ENCODE measurements at places on chromosomes 12 and 14. TPM values are rescaled to one million over a fixed set of nuclear protein-coding genes. Genes with fewer than 3 reads are reported as not detected.

Gene MYO1A
- 0.64 TPM for total RNA-seq

Gene SLC25A47
- not detected for total RNA-seq

Gene RIMBP2
- 3.4 TPM for total RNA-seq

Gene CSRP2
- total RNA-seq: 10.1 TPM

Gene STAC3
- total RNA-seq: 3.0 TPM

Gene HNF1A
- total RNA-seq: 0.57 TPM

Gene NKX2-1
- not detected for total RNA-seq

Gene IAPP
- total RNA-seq: not detected

Gene SERPINA9
- total RNA-seq: 10.2 TPM

Gene MYO1H
- total RNA-seq: not detected

Gene DIO2
- total RNA-seq: 11.6 TPM

Gene APOLD1
- total RNA-seq: 15.3 TPM

Gene PKP2
- total RNA-seq: 6.4 TPM

Gene GPRC5D
- total RNA-seq: not detected

Gene LTBR
- total RNA-seq: 297 TPM

Gene DENND5B
- total RNA-seq: 9.7 TPM

Gene HOXC6
- 2.9 TPM for total RNA-seq

Gene ABCC9
- 9.6 TPM for total RNA-seq

Gene DDN
- 0.23 TPM for total RNA-seq

Gene ATXN3
- 37.7 TPM for total RNA-seq

Gene SERPINA4
- total RNA-seq: not detected

Gene ZNF605
- 18.3 TPM for total RNA-seq

Gene PTGDR
- total RNA-seq: 0.23 TPM

Gene RTN1
- 3.0 TPM for total RNA-seq

Gene KCNJ8
- 5.4 TPM for total RNA-seq

Gene STRN3
- 29.1 TPM for total RNA-seq

Gene THTPA
- total RNA-seq: 8.1 TPM

Gene PYGL
- total RNA-seq: 49.7 TPM

Gene FGF6
- total RNA-seq: not detected

Gene KRT85
- total RNA-seq: 4.2 TPM

Gene RNF212B
- total RNA-seq: not detected

Gene ZNF891
- total RNA-seq: 1.4 TPM

Gene RIN3
- 10.4 TPM for total RNA-seq

Gene PIP4K2C
- 68.9 TPM for total RNA-seq

Gene PROX2
- total RNA-seq: 0.97 TPM

Gene TMEM233
- total RNA-seq: not detected

Gene VDR
- 47.9 TPM for total RNA-seq

Gene CABP1
- 0.19 TPM for total RNA-seq

Gene TMEM121
- total RNA-seq: 1.7 TPM

Gene CLBA1
- 6.3 TPM for total RNA-seq

Gene ANO2
- total RNA-seq: 1.1 TPM

Gene IL22
- total RNA-seq: not detected

Gene LALBA
- total RNA-seq: not detected

Gene FIGNL2
- total RNA-seq: 0.16 TPM

Gene NKX2-8
- 0.51 TPM for total RNA-seq

Gene SRRM4
- total RNA-seq: not detected

Gene BBOF1
- 3.4 TPM for total RNA-seq

Measured in suprapubic skin (tissue), 4 donors.